ENCODE measurements at places on chromosomes 7 and 10.

DNA sequence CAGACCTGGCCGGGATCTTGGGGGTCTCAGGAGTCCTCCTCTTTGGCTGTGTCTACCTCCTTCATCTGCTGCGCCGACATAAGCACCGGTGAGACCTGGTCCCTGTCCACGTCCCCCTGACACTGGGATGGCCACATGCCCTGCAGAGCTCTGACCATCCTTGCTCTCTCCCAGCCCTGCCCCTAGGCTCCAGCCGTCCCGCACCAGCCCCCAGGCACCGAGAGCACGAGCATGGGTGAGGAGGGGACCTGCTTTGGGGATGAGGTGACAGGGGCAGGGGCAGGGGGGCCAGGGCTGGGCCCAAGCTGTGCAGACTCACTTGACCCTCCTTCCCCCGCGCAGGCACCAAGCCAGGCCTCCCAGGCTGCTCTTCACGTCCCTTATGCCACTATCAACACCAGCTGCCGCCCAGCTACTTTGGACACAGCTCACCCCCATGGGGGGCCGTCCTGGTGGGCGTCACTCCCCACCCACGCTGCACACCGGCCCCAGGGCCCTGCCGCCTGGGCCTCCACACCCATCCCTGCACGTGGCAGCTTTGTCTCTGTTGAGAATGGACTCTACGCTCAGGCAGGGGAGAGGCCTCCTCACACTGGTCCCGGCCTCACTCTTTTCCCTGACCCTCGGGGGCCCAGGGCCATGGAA is 959 bp downstream of the PVRIG start:
- no peak for DNase-seq

DNA sequence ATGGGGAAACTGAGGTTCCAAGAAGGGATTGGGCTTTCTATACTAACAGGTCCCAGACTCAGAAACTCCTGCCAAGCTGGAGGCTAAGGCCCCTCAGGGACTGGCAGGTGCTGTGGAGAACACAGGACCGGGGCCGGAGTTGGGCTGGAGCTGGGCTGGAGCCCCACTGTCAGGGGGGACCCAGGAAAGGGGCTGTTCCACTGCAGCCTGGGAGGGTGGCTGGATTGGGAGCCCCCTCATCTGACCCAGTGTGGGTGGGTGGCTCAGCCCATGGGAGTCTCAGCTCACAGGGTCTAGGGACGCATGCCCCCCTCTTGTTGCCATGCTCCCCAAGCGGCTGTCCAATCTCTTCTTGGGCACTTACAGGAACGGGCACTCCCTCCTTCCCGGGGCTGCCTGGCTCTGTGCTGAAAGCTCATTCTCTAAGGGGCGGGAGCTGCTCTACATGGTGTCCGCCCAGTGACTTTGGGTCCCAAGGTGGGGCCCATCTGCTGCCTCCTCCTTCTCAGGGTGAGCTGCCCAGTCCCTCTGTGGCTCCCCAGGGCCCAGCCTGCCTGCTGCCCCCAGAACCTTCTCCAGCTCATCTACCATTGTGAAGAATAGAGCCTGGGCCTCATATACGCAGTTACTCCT is 126.5 kb downstream of the MYL10 start:
- no peak for DNase-seq

DNA sequence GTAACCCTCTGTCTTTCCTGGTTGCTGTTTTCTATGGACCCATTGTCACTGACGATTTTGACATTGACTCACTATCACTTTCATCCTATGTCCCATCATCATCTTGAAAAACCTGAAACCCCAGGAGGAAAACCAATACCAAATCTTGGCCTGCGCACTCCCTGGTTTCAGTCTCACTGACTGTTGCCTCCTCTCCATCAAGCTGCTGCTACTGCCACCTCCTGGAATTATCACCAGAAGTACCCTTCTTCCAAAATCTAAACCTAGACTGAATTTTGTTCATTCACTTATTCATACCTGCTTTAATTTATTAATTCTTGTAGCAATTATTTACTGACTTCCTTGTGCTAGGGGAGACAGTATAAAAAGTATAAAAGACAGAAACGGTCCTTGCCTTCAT is 44.5 kb upstream of the ACBD5 start:
- peak; percentile 7 for DNase-seq

- no peak for DNase-seq
These were observed 34.8 kb downstream of the NEUROG3 start for GRCh38 chr10:69538461-69538860.

GRCh38 chr7:106243893-106244292 is 40.9 kb downstream of the NAMPT start:
- DNase-seq: no peak

DNA sequence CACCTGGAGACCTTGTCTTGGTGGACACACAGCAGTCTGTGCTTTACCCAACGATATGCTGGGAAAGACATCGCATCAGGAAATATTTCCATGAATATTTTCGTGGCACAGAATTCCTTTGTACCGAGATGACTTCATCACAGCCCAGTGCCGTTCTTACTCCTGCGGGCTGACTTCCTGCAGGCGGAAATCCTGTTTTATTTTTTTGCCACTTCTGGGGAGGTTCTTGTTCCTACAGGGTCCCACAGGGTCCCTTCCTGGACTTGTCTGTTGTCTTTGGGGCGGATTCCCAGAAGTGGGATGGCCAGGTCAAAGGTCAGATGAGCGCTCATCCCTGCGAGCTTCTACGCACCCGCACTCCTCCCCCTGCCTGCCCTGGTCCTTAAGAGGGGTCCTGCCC is 86.5 kb downstream of the DNAJB6 start:
- no peak for DNase-seq

DNA sequence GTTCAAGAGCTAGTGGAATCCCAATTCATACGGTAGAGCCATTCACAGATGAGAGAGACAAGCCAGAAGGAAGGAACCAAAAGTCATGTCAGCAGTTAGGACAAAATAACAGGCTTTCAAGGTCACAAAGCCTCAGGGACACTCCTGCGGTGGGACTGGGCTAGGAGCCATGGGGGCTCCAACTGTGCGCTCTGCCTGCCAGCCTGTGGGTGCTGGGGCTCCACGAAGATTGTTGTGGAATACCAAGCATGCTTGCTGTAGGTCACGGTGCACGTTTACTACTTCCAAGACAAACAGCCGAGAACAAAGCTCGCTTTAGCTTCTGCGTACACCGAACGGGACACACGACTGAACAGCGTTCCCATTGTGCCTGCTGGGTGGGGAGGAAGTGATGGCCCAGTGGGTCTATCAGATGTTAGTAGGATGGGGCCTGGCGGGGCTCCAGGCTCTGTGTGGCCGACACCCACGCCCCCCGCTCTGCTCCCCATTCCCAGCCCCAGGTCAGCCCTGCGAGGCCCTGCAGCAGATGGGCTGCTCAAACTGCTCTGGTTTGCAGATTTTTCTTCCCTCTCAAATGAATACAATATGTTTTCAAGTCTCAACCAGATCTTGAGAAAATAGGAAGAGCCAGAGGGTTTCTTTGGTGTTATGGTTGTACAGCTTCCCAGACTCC is 158.9 kb downstream of the EGFR start:
- DNase-seq: no peak

GRCh38 chr7:41641011-41641664 is 61.8 kb downstream of the INHBA start:
- no peak for DNase-seq

DNA sequence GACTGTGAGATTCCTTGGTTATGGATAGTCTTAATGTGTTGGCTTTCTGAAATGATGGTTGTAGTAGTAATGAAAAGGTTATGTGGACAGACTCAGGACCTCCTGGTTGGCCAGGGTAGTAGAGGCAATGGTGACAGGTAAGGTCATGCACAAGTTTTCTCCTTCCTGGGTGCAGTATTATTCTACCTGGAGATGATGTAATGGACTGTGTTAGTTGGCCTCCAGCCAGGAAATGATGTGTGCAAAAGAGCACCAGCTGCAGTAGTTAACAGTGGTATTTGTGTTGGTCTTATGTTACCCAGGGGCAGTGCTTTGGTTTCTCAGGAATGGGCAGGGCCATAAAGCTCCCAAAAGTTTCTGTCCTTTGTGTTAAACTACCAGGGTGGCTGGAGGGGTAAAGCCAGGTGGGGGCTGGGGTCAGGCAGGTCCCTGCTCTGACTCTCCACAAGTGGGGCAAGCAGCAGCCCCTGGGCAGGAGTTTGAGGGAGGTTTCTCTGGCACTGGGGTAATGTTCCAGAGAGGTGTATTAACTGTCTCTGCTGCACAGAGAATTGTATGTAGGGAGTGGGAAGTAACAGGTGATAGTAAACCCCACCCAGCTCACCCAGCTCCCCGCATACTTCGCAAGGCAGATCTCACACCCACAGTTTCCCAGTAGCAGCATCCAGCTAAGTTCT is 36.3 kb downstream of the GPR22 start:
- no peak for DNase-seq

DNA sequence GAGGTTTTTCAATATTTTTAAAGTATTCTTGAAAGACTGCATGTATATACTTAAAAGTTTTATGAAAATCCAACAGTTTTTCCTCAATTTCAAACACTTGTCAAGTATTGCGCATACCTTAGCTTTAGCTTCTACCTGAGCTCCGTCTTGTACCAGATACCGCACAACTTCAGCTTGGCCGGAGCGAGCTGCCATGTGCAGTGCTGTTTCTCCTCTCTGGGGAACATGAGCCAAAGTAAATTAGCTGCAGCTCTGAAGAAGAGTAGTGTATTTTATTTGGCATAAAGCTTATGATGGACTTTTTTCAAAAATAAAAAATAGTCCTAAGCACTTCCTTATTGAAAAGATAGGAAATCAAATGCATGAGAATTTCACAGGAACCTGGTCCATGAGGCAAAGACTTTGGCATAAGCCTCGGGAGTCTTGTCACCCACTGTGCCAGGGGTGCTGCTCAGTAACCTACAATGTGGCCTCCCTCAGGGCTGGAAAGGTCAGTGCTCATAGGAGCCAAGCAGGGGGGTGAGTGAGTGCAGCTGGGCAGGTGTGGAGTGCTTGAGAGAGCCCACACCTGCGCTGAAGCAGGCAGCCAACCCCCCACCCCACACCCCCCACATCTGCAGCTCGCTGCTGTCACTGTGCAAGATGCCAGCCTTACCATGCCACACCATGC is 189.5 kb downstream of the ANK3 start:
- DNase-seq: no peak

GRCh38 chr7:97016381-97017191 is 8.0 kb downstream of the DLX5 start:
- DNase-seq: no peak

DNA sequence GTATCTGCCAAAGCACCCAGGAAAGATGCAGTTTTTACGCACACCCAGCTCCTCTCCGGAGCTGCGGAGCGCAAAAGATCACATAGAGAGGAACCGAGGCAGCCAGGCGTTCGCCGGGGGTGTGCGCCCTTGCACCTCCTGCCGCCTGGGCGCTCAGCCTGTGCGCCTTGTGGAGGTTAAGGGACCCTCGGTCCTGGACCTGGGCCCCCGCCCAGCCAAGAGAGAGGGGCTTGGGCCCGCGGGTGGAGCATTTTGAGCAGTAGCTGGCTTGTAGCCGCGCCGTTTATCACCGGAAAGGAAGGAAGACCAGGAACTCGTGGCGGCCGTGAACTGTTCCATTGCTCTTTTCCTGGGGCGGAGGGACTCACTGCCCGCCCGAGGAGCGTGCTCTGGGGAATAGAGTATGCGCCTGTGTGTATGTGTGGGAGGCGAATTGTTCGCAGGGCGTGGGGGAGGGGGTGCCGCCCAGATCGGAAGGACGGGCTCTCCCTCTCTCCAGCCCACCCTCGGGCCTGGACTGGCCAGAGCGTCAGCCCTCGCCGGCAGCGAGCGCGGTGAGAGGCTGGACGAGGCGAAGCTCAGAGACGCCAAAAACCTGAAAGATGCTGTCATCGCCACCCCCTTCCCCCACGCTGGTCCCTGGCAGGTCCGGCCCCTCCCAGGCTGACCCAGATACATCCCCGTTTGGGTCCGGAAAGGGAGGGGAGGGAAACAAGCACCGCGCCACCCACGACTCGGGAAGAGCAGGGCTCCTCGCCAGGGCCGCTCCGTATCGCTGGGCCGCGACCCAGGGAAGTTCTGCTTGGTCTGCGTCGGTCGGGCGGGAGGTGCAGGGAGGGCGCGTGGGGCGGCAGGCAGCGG is 1.2 kb upstream of the WNT2 start:
- no peak for DNase-seq

GRCh38 chr10:114250236-114250635 is 11.2 kb downstream of the VWA2 start:
- DNase-seq: no peak

DNA sequence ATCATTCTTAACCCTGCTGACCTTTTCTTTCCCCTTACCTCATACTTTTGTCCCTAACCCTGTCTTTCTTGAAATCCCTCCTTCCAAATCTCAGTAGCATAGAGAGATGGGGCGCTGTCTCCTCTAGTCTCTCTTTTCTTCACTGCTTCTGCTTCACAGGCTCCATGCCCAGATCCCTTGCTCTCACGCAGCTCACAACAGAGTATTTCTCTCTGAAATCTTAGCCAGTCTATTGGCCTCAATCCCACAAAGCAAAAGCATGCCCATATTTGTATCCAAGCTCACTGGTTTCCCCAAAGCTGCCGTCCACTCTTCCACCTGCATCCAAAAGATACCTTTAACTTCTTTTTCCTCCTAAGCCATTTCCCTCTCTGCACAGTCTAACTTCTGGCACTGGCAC is 526.8 kb downstream of the PLXDC2 start:
- no peak for DNase-seq

DNA sequence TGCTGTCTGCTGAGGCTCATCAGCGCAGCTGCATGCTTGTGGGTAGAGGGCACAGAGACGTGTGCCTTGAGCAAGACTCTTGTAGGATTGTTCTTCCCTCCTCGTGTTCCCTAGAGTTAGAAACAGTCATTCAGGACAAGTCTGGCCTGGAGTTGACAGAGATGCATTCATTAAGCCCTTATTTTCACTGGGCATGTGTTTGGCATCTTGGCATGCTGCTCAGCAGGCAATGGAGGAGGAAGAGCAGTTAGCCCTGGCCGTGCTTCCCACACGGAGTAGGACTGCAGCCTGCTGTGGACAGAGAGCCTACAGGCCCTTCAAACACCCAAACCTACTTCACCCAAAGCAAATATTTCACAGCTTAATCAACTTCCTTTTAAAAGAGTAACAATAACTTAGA is 73.0 kb upstream of the GJD4 start:
- no peak for DNase-seq

DNA sequence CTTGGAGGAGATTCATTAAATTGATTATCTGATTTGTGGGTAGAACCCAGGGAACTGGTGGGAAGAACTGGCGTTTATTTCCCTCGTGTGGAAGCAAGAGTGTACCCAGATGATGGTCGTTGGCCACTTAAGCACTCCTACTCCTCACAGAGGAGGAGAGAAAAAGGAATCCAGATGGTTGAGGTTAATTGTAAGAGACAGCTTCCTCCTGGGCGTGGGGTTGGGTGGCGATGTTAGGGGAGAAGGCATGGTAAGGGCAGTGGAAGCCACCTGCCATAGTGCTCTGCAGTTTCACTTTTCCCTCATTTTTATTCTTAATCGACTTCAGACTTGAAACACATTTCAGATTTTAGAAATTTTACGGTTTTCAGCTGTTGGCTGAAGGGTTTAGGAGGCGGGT is 104.1 kb downstream of the DOCK1 start:
- DNase-seq: no peak
